ENCODE measurements at places on chromosomes 16 and 17. TPM values are rescaled to one million over a fixed set of nuclear protein-coding genes. Genes with fewer than 3 reads are reported as not detected.
A peak's percentile ranks its signal among the peaks of the same experiment; 100 is the strongest.

PRSS33 gene
- total RNA-seq = not detected

DNA sequence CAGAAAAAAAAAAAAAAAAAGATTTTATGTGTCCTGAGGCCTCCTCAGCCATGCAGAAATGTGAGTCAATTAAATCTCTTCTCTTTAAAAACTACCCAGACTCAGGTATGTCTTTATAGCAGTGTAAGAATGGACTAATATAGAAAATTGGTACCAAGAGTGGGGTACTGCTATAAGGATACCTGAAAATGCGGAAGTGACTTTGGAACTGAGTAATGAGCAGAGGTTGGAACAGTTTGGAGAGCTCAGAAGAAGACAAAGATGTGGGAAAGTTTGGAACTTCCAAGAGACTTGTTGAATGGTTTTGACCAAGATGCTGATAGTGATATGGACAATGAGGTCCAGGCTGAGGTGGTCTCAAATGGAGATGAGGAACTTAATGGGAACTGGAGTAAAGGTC is 17.3 kb upstream of the CNEP1R1 start:
- DNase-seq = no peak
- no peaks in the 10 kb centered on the region for H3K36me3 ChIP-seq
- no peaks in the 10 kb centered on the region for H3K27me3 ChIP-seq
- no peaks in the 10 kb centered on the region for H3K4me1 ChIP-seq
- H3K27ac ChIP-seq = no peak overlapping the region

GRCh38 chr17:14299280-14300141 is 1.4 kb upstream of the HS3ST3B1 start:
- no peak overlapping the region for H3K27ac ChIP-seq
- H3K4me3 ChIP-seq = no peak overlapping the region
- peaks cover 21% of the 10 kb centered on the region for H3K4me1 ChIP-seq

CHST4 gene
- total RNA-seq = not detected

- DNase-seq = no peak
- no peaks in the 10 kb centered on the region for H3K4me1 ChIP-seq
- H3K27ac ChIP-seq = no peak overlapping the region
- H3K36me3 ChIP-seq = no peaks in the 10 kb centered on the region
- H3K27me3 ChIP-seq = peaks cover 41% of the 10 kb centered on the region
These were observed 79.4 kb downstream of the SDK2 start for GRCh38 chr17:73564843-73565242.

- H3K36me3 ChIP-seq = no peaks in the 10 kb centered on the region
- no peaks in the 10 kb centered on the region for H3K27me3 ChIP-seq
- DNase-seq = no peak
- H3K4me1 ChIP-seq = peaks cover 46% of the 10 kb centered on the region
These were observed 745 bp downstream of the PYY start for GRCh38 chr17:43952724-43953666.

DNA sequence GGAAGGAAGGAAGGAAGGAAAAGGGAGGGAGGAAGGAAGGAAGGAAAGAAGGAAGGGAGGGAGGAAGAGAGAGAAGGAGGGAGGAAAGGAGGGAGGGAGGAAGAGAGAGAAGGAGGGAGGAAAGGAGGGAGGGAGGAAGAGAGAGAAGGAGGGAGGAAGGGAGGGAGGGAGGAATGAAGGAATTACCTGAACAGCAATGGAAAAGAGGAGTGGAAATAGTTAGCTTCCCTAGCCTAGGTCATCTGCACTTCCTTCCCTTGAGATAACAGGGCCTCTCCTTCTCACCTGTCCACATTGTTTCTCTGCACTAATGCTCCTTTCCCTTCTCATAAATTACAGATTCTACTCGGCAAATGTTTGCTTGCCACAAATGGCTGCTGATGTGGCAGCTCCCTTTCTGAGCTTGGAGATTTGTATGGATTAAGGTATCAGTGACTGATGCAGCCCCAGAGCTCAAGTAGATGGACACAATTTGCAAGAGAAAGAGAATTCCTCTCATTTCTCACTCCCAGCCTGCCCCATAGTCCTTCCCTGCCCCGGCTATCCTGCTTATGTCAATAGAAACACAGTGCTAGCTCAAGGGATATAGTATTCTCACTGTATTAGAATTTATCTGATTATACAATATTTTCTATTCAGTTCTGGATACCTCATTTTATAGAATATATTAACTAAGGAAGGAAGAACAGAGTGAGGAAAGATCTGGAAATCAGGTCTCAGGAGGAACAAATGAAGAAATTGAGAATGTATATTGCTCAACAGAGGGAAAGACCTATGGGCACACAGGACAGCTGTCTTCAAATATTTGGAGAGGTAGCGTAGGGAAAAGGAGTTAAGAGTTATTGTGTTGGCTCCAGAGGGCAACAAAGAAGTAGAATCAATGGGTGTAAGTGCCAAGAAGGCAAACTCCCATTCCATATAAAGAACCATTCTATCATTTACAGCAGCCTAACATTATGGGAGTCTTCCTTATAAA is 14.6 kb downstream of the HOXB1 start:
- DNase-seq = no peak
- H3K36me3 ChIP-seq = no peaks in the 10 kb centered on the region
- no peak overlapping the region for H3K27ac ChIP-seq
- peaks cover 50% of the 10 kb centered on the region for H3K27me3 ChIP-seq
- 0 out of 2 replicates have a peak, but pooled peaks cover 4% of the 10 kb centered on the region for H3K4me1 ChIP-seq
- no peak overlapping the region for H3K4me3 ChIP-seq

DNA sequence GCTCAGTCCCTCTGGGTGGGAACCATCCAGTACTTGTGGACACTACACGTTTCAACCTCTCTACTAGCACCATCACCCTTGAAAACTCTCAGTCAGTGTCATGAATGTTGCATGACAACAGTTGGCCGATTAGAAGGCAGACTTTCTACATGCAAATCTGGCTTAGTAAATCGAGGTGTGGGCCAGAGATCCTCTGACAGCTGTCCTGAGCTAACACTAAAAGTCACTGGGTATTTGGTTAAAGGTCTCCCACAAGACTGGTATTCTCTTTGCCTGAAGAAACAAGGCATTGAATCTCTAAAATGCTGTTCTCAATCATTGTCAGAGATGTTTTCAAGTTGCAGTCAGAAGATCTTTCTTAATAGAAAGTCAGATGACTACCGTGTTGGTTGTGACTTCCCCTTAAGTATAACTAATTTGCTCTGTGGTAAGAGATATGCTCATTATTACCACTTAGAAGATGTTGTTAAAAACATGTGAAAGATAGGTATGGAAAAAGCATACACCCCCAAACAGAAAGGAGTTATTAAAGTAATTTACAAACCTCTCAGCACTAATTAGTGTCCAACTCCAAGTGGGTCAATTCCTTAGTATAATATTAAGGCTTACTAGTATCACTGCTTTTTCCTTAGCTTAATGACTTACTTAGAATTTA is 62.3 kb downstream of the WNT3 start:
- no peak overlapping the region for H3K4me3 ChIP-seq
- no peak for DNase-seq
- peaks cover 11% of the 10 kb centered on the region for H3K4me1 ChIP-seq
- H3K27ac ChIP-seq = no peak overlapping the region

- H3K4me1 ChIP-seq = no peaks in the 10 kb centered on the region
- DNase-seq = peak; percentile 28
- H3K27me3 ChIP-seq = peaks cover 88% of the 10 kb centered on the region
These were observed 34.8 kb downstream of the CBFA2T3 start for GRCh38 chr16:88941913-88942909.

GRCh38 chr16:64982581-64982980 is 139.3 kb downstream of the CDH11 start:
- H3K4me1 ChIP-seq = no peaks in the 10 kb centered on the region
- H3K36me3 ChIP-seq = peaks cover 12% of the 10 kb centered on the region
- no peak overlapping the region for H3K4me3 ChIP-seq
- H3K27me3 ChIP-seq = no peaks in the 10 kb centered on the region
- no peak overlapping the region for H3K27ac ChIP-seq

GRCh38 chr16:87687126-87687910 is 78.5 kb downstream of the KLHDC4 start:
- no peaks in the 10 kb centered on the region for H3K36me3 ChIP-seq
- no peaks in the 10 kb centered on the region for H3K4me1 ChIP-seq

DNA sequence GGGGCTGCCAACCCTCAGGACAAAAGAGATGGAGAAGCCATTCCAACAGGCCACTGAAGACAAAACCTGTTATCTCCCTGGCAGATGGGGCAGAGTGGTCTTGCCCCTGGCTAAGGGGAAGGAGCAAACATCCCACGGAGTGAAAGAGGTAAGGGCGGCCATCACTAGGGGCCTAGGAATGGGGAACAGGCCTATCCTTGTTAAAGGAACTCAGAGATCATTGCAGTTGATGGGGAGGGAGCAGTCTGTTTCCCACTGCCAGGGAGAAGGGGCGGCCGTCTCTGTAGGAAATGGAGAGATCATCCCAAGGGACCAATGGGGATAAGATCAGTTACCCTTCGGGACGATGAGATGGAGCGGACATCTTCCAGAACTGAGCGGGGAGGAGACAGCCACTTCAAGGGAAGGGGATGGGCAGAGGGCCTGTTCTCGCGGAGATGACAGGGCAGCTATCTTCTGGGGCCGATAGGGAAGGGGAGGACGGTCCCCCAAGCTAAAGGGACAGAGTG is 581 bp upstream of the TMEM208 start:
- peak overlapping the region; percentile 38 for H3K27ac ChIP-seq
- H3K27me3 ChIP-seq = no peaks in the 10 kb centered on the region
- H3K36me3 ChIP-seq = peaks cover 41% of the 10 kb centered on the region

SP6 gene
- total RNA-seq = not detected

KRT34 gene
- total RNA-seq = 1.6 TPM

- peaks cover 4% of the 10 kb centered on the region for H3K27me3 ChIP-seq
- no peak for DNase-seq
- no peak overlapping the region for H3K4me3 ChIP-seq
- H3K27ac ChIP-seq = no peak overlapping the region
- H3K4me1 ChIP-seq = no peaks in the 10 kb centered on the region
These were observed 11.0 kb upstream of the CCR7 start for GRCh38 chr17:40576113-40576740.

CD300H gene
- total RNA-seq = not detected

CCDC78 gene
- total RNA-seq = 0.26 TPM

- H3K36me3 ChIP-seq = no peaks in the 10 kb centered on the region
- no peaks in the 10 kb centered on the region for H3K27me3 ChIP-seq
- H3K27ac ChIP-seq = no peak overlapping the region
These were observed 39.7 kb upstream of the MEAK7 start for GRCh38 chr16:84544031-84544773.

- H3K27ac ChIP-seq = no peak overlapping the region
- no peaks in the 10 kb centered on the region for H3K27me3 ChIP-seq
- H3K4me3 ChIP-seq = no peak overlapping the region
- no peak for DNase-seq
- peaks cover 3% of the 10 kb centered on the region for H3K36me3 ChIP-seq
- H3K4me1 ChIP-seq = no peaks in the 10 kb centered on the region
These were observed 95.6 kb downstream of the PRKCA start for GRCh38 chr17:66398059-66398458.

GSDMA gene
- not detected for total RNA-seq

GRCh38 chr17:73560661-73561060 is 83.6 kb downstream of the SDK2 start:
- H3K4me3 ChIP-seq = no peak overlapping the region
- H3K27ac ChIP-seq = no peak overlapping the region

TPSG1 gene
- not detected for total RNA-seq

GRCh38 chr16:55016515-55016914 is 85.8 kb downstream of the IRX5 start:
- H3K36me3 ChIP-seq = no peaks in the 10 kb centered on the region
- DNase-seq = no peak
- no peak overlapping the region for H3K4me3 ChIP-seq
- no peak overlapping the region for H3K27ac ChIP-seq
- H3K27me3 ChIP-seq = peaks cover 4% of the 10 kb centered on the region

DNA sequence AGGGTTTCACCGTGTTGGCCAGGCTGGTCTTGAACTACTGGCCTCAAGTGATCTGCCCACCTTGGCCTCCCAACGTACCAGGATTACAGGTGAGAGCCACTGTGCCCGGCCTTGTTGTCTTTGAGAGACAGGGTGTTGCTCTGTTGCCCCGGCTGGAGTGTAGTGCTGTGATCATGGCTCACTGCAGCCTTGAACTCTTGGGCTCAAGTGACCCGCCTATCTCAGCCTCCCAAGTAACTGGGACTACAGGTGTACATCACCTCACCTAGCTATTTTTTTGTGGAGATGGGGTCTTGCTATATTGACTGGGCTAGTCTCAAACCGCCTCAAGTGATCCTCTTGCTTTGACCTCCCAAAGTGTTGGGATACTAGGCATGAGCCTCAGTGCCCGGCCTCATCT is 68.4 kb downstream of the PGS1 start:
- DNase-seq = no peak
- no peaks in the 10 kb centered on the region for H3K27me3 ChIP-seq
- no peak overlapping the region for H3K4me3 ChIP-seq

MSLN gene
- not detected for total RNA-seq

DNA sequence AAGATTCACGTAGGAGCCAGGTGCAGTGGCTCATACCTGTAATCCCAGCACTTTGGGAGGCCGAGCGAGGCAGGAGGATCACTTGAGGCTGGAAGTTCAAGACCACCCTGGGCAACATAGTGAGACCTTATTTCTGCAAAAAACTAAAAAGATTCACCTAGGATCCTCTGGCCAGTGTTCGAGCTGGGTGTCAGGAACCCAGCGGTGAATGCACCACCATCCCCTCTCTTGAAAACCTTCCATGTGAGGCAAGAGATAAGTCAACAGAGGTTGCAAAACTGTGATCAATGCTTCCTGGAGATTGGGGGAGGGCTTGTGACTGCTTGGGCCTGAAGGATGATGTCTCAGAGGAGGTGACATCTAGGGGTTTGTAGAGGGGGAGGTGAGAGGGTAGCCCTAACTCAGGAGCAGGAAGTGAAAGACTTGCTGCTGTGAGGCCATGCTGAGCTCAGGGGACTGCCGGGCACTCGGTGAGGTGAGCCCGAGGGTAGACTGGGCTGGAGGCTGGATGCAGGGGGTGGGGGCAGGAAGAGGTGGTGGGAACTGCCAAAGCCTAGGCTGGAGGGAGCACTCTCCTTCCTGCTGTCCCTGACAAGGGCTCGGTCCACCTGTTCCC is 11.7 kb downstream of the GJD3 start:
- H3K27me3 ChIP-seq = no peaks in the 10 kb centered on the region
- no peak overlapping the region for H3K27ac ChIP-seq
- H3K4me1 ChIP-seq = peaks cover 11% of the 10 kb centered on the region
- no peak for DNase-seq
- H3K36me3 ChIP-seq = peaks cover 91% of the 10 kb centered on the region
- no peak overlapping the region for H3K4me3 ChIP-seq

DNA sequence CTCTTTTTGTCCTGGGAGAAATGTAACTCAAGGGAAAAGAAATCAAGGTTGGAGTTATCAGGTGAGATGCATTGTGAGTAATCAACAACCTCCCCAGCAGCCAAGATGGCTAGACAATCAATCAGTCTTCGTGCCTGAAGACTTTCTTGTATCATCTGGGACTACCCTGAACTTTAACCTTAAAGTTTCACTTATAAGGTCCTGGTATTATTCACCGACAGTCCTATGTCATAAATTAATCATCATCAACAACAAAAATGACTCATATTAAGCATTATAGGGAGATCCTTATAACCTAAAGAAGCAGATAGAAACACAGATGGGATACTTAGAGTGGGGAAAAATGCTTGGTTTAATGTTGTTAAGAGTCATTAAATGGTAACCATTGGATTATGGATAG is 7.7 kb upstream of the TEKT3 start:
- no peak overlapping the region for H3K27ac ChIP-seq
- no peaks in the 10 kb centered on the region for H3K27me3 ChIP-seq

SEZ6L2 gene
- total RNA-seq = 13.8 TPM
